ENCODE measurements at places on chromosomes 4 and X.

DNA sequence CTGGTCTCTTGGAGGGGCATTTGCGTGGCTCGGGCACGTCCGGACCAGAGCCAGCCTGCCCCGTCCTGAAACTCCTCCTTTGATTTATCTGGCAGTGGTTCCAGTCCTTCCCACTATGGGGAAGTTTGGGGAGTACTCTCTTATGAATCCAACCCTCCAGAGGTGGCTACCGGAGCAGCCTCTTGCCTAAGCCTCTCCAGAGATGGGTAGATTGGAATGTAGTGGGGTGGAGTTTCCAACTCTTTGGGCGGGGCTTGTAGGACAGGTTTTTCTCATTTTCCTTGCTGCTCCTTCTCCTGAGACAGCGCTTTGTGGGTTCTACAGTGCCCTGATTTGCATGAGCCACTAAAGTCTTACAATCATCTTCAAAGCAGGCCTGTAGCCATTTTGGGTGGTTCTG, 60.1 kb upstream of the XAGE1B start:
- DNase-seq = no peak

DNA sequence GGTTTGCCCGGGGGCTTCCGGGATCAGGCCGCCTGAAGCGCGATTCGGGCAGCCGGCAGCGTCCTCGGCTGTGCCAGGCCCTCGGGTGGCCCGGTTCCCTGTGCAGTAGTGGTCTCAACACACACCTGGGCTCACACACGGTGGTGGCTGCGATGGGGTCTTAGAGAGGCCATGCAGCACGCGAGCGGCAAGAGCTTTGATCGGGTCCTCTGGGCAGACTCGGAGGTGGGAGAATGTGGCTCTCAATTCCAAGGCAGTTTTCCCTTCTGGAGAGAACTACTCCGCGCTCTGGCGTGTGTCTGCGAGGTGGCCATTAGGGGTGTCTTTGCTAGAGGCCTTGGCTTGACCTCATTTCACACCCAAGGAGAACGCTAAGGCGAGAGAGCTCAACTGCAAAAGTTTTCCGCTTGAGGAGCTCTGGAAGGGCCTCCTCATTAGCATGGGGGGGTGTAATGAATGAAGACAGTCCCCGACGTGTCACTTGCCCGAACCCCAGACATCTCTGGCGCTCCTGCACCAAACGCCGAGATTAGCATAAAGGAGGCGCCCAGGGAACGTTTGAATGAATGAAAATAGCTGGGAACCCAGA, 771 bp upstream of the RBPJ start:
- DNase-seq = no peak

GRCh38 chr4:8607603-8608481, 15.3 kb downstream of the CPZ start:
- DNase-seq = peak; percentile 55

DNA sequence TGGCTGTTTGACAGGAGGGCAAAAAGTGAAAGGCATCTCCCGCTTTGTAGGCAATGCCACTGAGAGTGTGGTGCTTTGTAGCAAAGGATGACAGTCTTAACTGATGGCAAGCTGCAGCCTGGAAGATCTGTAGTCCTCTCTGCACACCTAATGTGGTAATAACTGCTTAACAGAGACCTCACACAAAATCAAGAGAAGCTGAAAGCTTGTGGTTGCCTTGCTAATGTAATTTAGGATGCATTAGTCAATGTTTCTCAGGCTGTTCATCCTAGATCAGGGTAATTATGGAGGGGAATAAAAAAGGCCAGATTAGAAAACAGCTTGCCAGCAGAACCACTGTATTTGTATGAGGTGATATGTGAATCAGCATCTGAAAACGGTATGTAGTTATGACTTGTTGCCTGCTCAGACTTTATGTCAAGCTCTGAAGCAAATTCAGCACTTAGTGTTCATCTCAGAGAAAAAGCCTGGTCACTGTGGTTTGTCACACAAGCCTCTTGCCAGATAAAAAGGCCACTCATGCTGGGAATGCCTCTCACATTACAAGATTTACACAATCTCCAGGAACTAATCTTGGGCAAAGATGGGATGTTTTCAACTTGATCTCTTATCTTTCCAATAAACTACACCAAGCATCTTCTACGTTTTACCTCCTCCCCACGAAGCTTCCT, 130.8 kb downstream of the ENOX2 start:
- no peak for DNase-seq

DNA sequence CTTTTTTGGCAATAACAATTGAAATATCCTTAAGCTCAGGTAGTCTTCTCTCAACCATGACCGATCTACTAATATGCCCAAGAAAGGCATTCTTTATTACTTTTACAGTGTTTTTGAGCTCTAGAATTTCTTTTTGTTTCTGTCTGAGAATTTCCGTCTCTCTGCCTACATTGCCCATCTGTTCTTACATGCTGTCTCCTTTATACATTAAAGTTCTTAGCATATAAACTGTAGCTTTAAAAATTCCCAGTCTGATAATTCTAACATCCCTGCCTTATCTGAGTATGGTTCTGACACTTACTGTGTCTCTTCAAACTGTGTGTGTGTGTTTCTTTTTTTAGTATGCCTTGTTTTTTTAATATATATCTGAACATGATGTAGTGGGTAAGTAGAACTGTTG, 658.1 kb downstream of the GRID2 start:
- no peak for DNase-seq

- no peak for DNase-seq
Observed at GRCh38 chr4:119039160-119039559, 96.5 kb upstream of the MYOZ2 start.

DNA sequence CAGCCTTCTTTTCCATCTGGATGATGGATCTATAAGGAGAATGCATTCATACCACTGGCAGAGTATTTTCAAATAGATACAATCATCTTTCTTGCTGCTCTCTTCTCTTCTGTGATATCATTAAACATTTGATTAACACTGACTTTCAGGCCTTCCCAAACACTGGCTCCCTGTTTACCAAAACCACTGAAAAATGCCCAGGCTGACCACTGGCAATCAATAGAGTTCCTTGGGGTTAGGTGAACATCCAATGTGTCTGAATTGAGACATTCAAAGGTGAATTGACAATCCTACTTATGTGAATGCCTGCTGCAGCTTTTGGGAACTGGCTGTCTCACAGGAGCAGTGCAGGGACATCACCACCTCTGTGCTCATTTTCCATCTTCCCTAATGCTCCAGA, 168.3 kb downstream of the ENOX2 start:
- no peak for DNase-seq

DNA sequence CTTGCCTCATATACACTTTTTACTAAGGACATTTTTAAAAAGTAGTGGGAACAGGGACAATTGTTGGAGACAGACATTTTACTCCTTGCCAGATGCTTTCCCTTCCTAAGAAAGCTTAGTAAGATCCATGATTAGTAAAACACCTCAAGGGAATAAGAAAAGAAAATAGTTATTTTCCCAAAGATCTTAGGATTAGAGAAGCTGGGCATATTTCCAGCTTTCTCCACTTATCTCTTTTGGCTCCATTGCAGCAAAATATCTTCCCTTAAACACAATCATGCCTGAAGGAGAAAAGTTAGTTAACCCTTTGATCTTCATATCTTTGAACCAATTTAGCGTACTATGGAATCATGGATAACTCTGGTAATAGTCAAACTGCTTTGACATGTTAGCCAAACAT, 257.9 kb downstream of the PCDH18 start:
- DNase-seq = no peak

DNA sequence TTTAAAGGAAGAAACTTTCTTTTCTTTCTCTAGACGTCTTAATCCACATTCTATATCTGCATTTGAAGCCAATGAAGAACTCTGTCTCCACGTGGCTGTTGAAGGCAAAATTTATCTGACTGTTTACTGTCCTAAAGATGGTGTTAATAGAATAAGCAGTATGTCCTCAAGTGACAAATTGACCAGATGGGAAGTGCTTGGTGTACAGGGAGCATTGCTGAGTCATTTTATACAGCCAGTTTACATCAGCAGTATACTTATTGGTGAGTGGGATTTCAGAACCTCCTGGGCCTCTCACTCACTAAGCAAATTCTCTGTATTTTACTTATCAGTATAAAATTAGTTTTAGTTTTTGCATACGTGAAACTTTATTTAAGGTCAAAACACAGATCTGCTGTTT, 33.7 kb downstream of the ADAD1 start:
- no peak for DNase-seq

DNA sequence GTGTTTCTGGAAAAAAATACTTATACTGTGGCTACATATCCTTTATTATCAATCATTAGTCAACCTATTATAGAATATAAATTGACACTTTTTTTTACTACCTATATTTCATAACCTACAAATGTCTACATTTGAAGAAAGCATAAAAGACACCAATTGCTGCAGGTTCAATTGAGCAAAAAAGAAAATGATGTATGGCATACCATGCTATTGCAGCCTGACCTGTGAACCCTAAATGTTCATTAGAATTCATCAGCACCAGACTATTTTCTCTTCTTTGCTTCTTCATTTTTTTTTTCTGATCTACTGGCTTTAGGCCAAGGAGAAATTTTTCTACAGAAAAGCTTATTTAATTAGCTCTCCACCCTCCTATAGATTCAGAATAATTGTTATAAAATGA, 1628.2 kb upstream of the IGFBP7 start:
- no peak for DNase-seq

GRCh38 chrX:67613996-67614395, 70.2 kb downstream of the AR start:
- DNase-seq = no peak

GRCh38 chr4:61782133-61782532, 582.0 kb downstream of the ADGRL3 start:
- no peak for DNase-seq

GRCh38 chr4:108043526-108043925, 53.8 kb downstream of the HADH start:
- DNase-seq = no peak

DNA sequence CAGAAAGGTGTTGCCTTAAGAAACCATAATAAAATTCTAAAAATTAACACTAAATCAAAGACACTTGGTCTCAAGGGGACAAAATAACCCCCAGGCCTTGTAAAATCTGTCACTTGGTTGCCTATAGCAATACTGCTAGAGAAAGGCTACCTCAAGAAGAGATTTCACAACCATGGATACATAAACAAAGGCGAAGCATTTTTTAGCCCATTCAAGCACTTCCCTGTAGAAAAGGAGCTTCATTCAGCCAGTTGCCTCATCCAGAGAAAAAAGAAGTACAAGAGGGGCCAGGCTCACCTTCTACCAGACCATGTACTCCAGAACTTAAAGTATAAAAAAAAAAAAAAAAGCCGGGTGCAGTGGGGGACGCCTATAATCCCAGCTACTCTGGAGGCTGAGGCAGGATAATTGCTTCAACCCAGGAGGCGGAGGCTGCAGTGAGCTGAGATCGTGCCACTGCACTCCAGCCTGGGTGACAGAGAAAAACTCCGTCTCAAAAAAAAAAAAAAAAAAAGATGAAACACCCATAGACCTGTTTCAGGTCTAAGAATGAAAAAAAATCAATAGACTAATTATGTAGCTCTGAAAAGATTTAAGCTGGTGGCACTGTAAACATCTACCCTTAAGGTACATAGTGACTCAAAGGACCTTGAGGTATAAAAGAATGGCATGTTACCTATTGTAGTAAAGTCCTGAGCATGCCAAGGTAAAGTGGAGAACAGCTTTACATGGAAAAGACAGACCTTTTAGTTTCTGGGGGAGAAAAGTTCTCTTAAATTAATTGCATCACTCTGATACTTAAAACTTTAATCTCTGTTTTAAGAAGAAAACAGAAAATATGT, 18.0 kb downstream of the RUFY3 start:
- no peak for DNase-seq

GRCh38 chrX:29225670-29226069, 638.4 kb downstream of the IL1RAPL1 start:
- DNase-seq = no peak

- no peak for DNase-seq
Observed at GRCh38 chr4:148240241-148240640, 202.0 kb downstream of the NR3C2 start.

GRCh38 chr4:158793021-158793420, 24.2 kb downstream of the FNIP2 start:
- no peak for DNase-seq

DNA sequence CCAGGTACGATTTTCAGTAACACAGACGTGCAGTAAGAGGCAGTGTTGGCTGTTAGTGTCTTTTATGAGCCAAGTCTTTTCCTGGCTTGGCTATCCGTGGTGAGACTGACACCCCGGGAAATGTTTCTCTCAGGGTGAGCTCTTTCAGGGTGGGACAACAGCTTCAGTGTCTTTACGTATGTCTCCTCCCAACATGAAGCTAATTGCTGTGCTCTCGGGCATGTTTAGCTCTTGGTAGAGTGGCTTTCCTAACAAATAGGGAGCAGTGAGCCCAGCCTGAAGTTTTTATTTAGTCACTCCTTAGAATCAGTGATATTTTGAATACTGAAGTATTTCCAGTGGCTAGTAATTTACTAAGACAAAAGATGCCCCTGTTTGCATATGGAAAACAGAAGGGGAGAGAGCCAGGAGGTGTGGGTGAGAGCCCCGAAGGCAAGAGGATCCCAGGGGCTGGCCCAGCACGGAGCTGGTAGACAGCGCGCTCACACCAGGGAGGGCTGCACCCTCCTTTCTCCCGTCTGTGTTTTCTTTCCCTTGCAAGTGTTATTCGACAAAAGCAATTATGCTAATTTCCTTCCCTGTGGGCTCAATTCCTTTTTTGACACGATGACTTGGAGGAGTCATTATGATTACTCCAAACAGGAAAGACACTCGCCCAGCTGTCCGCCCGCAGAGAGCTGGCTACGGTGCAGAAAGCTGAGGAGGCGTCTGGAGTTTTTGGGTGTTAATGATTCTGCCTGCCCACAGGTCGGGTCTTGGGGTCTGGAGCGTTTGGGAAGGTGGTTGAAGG, 47.7 kb downstream of the PDGFRA start:
- peak; percentile 72 for DNase-seq

GRCh38 chr4:21738821-21739220, 209.8 kb downstream of the KCNIP4 start:
- DNase-seq = no peak
